ENCODE measurements at places on chromosomes 2 and 18.
A peak's percentile ranks its signal among the peaks of the same experiment; 100 is the strongest.

GRCh38 chr2:216837740-216838139, 22.1 kb downstream of the TNP1 start:
- no peak for DNase-seq

GRCh38 chr2:78682781-78683180, 342.7 kb upstream of the REG3G start:
- no peak for DNase-seq

DNA sequence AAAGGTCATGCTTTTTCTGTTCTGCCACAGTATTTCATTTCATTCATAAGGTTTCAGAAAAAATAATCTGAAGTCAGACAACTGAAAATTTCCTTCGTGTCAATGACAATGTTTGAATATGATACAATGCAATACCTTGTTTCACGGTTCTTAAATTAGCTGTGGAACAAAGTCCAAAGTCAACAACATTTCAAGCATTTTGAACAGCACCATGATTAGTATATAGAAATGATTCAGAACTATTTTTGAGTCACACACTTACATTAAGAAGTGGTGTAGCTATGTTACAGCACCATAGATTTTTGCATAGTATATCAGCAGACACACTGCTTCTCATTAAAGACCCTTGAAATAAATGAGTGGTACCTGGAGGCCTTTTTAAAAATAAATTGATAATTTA, 178.3 kb upstream of the DSEL start:
- peak; percentile 22 for DNase-seq

- no peak for DNase-seq
Measured at GRCh38 chr18:13676471-13676870, 49.9 kb downstream of the FAM210A start.

- no peak for DNase-seq
Measured at GRCh38 chr18:57154191-57154830, 7.4 kb downstream of the BOD1L2 start.

GRCh38 chr2:45542013-45542412, 69.1 kb downstream of the SRBD1 start:
- no peak for DNase-seq

- no peak for DNase-seq
Measured at GRCh38 chr18:3236470-3236869, 11.1 kb upstream of the MYL12A start.

DNA sequence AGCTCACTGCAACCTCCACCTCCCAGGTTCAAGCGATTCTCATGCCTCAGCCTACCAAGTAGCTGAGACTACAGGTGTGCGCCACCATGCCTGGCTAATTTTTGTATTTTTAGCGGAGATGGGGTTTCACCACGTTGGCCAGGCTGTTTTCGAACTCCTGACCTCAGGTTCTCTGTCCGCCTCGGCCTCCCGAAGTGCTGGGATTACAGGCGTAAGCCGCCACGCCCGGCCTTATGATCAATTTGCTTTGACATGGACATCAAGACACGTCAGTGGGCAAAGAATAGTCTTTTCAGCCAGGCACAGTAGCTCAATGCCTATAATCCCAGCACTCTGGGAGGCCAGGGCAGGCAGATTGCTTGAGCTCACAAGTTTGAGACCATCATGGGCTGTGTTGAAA, 48.0 kb upstream of the CABYR start:
- no peak for DNase-seq

DNA sequence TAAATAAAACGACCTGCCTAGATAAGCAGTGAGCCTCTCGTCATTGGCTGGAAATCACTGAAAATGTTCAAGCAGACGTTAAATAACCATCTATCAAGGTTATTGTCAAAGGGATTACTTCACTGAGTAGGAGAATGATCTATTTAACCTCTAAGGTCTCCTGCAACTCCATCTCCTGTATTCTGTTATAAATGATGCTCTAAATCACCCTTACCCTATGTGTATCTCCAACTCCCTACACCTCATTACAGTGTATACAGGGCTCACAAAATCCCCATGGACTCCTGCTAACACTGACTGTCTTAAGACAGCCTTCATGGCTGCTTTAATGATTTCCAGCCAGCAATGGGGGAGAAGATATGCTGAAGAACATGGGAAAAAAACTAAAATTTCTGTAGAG, 31.0 kb upstream of the BBS5 start:
- DNase-seq = no peak

- peak; percentile 4 for DNase-seq
Measured at GRCh38 chr2:3251946-3252345, 125.7 kb downstream of the EIPR1 start.

DNA sequence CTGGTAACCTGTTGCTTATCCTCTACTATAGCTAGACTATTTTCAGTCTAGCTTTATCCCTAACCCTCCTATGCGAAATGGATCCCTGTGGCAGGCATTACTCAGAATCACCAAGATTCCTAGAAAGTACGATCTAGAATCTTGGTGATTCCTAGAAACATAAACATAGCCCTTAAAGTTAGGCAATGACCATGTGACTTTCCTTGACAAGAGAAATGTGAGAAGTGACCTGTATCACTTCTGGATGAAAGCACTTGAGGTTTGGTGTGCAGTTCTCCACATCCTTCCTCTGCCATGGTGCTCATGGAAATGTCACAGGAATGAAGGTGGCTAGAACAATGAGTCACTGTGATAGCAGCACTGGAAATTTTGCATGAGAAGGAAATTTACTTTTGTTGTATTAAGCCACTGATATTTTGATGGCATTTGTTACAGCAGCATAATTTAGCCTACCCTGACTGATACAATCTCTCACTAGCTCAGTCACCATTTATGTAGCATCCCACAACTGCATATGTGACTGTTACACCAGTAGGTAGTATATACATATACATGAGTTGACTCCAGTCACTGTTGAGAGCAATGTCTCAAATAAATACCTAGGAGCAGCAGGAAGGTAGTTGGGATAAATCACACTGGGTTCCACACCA, 68.3 kb upstream of the MAPRE2 start:
- DNase-seq = no peak

GRCh38 chr2:191636586-191636985, 41.4 kb upstream of the NABP1 start:
- no peak for DNase-seq

GRCh38 chr2:113124181-113124961, 3.0 kb upstream of the IL1RN start:
- DNase-seq = peak; percentile 46

GRCh38 chr2:214180071-214180470, 230.8 kb upstream of the VWC2L start:
- peak; percentile 10 for DNase-seq

- DNase-seq = peak; percentile 29
Measured at GRCh38 chr18:13302457-13303225, 84.1 kb downstream of the LDLRAD4 start.

GRCh38 chr2:48693066-48693465, 62.5 kb downstream of the LHCGR start:
- DNase-seq = no peak

DNA sequence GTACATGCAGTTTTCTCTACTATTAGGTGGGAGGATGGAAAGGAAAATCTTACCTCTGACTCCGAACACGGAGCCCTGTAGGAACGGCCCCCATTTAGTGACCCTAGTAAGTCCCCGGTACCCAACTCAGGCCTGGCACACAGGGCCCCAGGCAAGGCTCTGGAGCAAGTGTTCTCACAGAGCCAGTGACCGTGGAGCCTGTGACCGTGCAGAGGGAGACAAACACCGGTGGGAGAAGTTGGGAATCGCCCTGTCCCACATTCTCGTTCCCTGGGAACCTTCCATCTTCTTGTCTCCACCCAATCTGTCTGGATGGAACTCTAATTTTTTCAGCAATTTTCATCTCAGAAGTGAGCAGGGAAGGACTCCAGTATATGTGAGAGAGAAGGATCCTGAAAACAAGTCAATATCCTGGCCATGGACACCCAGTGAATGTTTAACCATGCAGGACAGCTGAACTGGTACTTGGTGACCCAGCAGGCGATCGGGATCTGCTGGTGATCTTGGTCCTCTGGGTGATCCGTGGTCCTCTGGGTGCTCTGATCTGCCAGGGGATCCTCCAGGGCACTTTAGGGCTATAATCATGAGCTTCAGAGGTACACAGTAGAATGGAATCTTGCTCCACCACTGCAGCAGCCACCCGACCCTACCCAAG, 348.6 kb upstream of the ID2 start:
- DNase-seq = no peak

- peak; percentile 85 for DNase-seq
Measured at GRCh38 chr2:218272531-218273212, 2.4 kb downstream of the PNKD start.

DNA sequence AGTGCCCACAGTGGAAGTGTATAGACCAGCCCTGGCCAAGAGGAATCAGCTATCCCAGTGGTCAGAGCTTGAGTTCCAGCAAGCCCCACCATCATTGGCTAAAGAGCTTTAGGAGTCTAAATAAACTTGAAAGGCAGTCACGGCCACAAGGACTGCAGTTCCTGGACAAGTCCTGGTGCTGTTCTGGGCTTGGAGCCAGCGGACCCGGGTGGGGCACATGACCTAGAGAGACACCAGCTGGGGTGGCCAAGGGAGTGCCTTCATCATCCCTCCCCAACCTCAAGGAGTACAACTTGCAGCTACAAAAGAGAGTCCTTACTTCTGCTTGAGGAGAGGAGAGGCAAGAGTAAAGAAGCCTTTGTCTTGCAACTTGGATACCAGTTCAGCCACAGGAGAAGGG, 439.8 kb upstream of the TMEFF2 start:
- no peak for DNase-seq

DNA sequence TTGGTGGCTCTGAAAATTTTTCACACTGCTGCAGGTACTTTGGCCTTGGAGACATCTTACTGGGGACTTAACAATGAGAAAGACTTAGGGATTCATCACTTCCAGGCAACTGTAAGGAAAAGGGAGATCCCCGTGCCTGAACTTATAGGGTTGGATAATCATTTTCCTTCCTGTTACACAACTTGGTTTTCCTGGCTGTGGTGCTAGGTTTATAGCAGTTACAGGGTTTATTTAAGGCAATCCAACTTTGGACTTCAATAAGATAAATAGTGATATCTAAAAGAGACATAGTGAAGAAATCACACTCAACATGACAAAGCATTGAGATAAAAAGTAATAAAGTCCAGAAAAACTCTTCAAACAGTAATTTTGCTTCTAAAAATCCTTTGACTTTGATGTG, 70.2 kb upstream of the RAPH1 start:
- DNase-seq = no peak

- DNase-seq = peak; percentile 22
Measured at GRCh38 chr2:8882094-8882493, 44.7 kb upstream of the KIDINS220 start.

DNA sequence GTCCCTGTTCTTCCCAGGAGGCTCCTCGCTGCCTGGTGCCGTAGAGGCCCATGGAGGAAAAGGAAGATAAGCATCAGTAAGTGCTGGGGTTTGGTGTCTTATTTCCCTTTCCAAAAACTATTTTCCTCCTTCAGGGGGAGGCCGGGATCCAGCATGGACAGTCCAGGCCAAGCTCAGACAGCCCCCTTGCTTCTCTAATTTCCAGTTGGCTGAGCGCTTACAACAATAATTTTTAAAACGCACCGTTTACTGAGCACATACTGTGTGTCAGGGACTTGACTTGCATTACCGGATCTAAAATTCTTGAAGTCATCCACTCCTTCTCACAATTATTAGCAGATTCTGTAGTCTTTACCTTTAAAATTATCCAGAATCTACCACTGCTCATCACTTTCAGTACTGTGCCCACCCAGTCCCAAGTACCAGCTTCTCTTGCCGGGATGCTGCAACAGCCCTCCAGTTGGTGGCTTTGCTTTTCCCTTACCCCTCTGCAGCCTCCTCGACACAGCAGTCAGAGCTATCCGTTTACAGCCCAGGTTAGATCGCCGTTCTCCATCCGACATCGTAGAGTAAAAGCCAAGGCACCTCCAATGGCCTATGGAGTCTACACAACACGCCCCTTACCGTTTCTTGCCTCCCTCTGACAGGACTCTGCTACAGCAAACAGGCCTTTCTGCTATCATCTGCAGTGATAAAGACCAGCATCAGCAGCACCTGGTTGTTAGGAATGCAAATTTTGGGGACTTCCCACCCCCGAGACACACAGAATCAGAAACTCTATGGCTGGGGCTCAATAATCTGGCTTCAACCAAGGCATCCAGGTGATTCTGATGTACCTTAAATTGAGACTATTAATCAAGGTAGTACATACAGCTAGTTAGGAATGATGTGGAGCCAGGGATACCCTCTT, 75.2 kb upstream of the TSPYL6 start:
- DNase-seq = no peak

DNA sequence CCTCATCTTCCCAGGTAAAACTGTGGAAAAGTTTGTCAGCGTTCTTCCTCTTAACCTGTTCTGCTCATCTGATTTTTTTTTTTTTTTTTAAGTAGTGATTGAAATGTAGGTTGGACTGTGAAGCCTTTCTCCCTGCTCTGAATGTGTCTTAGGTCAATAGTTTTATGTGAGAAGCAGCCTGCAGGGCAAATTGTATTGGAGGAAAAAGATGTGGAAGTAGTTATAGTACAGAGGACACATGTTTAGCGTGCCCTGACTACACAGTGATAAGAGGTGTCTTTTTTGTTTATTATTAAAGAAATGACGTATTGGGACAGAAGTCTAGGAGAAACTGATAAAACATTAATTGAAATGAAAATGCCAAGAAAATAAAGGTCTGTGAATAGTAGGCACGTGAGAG, 1.5 kb downstream of the MTA3 start:
- no peak for DNase-seq

DNA sequence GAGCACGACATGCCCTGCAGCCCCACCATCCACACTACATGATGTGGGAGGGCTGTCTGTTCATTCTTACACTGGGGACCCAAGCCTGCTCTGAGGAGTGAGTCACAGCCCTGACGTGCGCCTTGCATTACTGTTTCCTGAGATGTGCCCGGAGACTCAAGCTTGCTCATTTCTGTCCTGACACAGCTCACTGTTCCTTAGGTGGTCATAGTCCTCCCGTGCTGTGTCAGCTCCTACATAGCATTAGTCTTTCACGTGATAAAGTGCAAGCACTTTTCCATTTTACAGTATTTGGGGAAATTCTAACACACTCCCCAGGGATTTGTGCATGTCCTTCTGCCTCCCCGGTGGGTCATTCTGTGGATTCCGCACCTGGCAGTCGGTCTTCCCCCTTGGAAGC, 46.2 kb upstream of the TRIM43B start:
- DNase-seq = peak; percentile 48

- peak; percentile 68 for DNase-seq
Measured at GRCh38 chr18:57666818-57667497, 45.3 kb upstream of the NARS1 start.

- no peak for DNase-seq
Measured at GRCh38 chr18:53536908-53537307, 687.6 kb downstream of the MBD2 start.

DNA sequence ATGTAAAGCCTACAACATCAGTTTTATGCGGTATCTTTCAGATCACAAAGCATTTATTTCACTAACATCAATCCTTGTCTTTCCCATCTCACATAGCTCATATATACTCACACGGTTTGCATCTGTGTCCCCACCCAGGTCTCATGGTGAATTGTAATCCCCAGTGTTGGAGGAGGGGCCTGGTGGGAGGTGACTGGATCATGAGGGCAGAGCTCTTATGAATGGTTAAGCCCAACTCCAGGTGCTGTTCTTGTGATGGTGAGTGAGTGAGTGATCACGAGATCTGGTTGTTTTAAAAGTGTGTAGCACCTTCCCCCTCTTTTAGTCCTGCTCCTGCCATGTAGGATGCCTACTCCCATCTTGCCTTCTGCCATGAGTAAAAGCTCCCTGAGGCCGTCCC, 42.0 kb downstream of the PARD6G start:
- no peak for DNase-seq

Measured in fibroblast of upper back skin (primary cell).